Lower lobe of right lung (tissue), 2 donors: ENCODE measurements at places on chromosomes 12 and 14.
A peak's percentile ranks its signal among the peaks of the same experiment; 100 is the strongest.

GRCh38 chr12:109781668-109782325 lies 51.4 kb downstream of the TRPV4 start:
- H3K36me3 ChIP-seq: no peaks in the 10 kb centered on the region
- DNase-seq: no peak
- H3K4me3 ChIP-seq: no peak overlapping the region
- H3K4me1 ChIP-seq: no peaks in the 10 kb centered on the region

DNA sequence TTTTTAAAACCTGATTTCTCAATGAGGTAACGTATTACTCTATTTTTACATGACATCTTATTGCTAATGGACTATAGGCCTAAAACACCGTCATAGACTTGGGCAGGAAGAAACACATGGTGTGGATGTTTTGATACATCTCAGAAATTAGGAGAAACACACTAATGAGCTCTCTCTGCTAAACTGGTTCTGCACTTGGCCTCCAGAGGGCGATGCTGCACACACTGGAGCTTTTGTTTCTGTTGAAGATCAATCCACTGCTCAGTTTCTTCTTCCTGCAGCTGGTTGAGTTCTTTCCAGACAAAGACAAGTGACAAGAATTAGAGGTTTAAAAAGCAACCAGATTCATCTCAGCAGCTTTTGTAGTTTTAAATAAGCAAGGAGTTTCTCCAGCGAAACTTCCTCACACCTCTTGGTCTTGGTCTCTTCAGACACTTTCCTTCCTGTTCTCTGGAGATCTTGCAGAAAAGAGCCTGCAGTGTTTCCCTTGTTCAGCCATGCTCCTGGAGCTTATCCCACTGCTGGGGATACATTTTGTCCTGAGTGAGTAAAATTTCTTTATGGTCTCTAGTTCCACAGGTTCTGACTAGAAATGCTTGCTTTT lies 178.5 kb upstream of the OR4E1 start:
- no peaks in the 10 kb centered on the region for H3K36me3 ChIP-seq
- peak overlapping the region; percentile 20 for H3K4me3 ChIP-seq
- DNase-seq: no peak

- no peaks in the 10 kb centered on the region for H3K36me3 ChIP-seq
- H3K4me3 ChIP-seq: no peak overlapping the region
- no peak overlapping the region for H3K27ac ChIP-seq
- no peak for DNase-seq
These were observed 102.2 kb downstream of the RASSF9 start for GRCh38 chr12:85733984-85734383.

- H3K27me3 ChIP-seq: no peaks in the 10 kb centered on the region
- DNase-seq: peak; percentile 63
- H3K36me3 ChIP-seq: no peaks in the 10 kb centered on the region
- H3K4me1 ChIP-seq: peaks cover 19% of the 10 kb centered on the region
- peak overlapping the region; percentile 76 for H3K4me3 ChIP-seq
- peak overlapping the region; percentile 87 for H3K27ac ChIP-seq
These were observed 1.1 kb downstream of the SYNE2 start for GRCh38 chr14:63853831-63854293.
